Hematopoietic multipotent progenitor cell treated with erythropoietin and hydrocortisone succinate and interleukin-3 and kit ligand, for 17 days (in vitro differentiated cells): ENCODE measurements at places on chromosomes 3 and 15.
A peak's percentile ranks its signal among the peaks of the same experiment; 100 is the strongest.

DNA sequence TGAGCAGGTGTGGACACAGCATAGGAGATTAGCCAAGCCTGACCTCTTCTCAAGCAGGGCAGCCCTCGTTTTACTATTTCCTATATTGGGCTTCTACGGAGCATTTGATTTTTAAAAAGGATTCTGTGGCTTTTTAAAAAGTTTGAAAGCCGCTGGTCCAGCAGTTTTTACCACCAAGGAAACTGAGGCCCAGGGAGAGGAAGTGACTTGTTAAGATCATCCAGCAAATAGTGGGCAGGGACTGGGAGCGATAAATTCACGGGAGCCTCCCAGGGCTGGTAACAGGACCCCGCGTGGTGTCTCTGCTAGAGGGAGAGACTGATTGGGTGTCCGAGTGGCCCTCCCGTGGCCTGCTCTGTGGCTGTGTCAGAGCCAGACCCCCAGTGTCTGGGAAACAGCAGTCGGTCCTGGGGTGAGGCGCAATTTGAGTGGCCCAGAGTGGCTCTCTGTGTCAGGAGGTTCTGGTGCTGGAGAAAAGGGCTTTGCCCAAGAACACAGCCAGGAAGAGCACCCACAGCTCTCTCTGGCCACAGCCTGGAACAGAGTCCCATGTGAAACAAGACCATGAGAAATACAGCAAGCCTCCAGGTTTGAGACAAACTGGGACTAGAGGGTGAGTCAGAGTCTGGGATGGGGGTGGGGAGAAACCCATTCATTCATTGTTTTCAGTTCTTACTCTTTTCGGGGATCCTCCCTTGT lies 4.2 kb downstream of the FURIN start:
- DNase-seq, result no peak

GRCh38 chr3:58604031-58604430 lies 26.8 kb upstream of the FAM107A start:
- DNase-seq, result no peak

GRCh38 chr3:149474250-149474817 lies at the start of gene TM4SF4:
Gene TM4SF4 (plus strand): TSS chr3:149474697. CDS start chr3:149474878, 181 bp downstream.
- DNase-seq, result no peak

- no peak for DNase-seq
These were observed 24.5 kb upstream of the PLA2G4D start for GRCh38 chr15:42118650-42119445.

DNA sequence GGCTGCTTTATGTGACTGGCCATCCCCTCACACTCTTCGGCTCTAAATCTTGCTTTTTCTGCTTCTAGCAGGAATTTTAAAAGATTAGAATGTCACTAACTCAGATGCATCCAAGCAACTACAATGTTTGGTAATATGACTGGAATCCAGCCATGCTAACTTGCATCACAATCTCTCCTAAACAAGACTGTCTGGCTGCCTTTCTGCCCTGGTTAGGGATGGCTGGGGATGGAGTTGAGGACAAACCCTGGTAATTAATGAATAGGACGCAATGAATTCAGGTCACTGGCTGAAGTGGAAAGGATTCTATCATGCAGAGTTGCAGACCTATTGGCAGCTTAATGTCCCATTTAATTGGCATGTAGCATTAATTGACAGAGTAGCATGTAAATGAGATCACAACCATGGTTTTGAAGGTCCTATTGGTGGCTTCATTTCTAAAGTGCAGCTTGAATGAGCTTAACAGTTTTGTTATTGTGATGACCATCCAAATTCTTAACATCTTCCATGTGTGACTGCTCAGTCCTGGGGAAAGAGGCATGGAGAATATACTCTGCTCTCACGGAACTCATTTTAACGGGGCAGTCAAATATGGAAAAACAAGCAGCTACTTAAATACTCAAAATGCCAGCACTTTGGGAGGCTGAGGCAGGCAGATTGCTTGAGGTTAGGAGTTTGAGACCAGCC lies 21.7 kb downstream of the NMNAT3 start:
- no peak for DNase-seq

DNA sequence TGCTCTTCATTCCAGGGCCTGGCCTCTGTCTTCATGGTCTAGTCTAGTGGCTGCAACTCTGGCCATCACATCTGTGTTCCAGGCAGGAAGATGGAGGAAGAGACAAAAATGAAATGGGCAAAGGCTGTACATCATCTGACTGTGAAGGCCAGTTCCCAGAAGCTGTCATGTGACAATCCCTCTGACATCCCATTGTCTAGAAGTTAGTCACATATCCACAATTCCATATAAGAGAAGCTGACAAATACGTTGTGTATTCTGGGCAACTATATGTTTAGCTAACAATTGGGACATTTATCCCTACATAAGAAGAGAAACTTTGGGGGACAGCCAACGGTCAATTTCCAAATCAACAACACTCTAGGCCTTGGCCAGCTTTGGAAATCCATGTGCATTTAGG lies 34.5 kb upstream of the C3orf70 start:
- no peak for DNase-seq

DNA sequence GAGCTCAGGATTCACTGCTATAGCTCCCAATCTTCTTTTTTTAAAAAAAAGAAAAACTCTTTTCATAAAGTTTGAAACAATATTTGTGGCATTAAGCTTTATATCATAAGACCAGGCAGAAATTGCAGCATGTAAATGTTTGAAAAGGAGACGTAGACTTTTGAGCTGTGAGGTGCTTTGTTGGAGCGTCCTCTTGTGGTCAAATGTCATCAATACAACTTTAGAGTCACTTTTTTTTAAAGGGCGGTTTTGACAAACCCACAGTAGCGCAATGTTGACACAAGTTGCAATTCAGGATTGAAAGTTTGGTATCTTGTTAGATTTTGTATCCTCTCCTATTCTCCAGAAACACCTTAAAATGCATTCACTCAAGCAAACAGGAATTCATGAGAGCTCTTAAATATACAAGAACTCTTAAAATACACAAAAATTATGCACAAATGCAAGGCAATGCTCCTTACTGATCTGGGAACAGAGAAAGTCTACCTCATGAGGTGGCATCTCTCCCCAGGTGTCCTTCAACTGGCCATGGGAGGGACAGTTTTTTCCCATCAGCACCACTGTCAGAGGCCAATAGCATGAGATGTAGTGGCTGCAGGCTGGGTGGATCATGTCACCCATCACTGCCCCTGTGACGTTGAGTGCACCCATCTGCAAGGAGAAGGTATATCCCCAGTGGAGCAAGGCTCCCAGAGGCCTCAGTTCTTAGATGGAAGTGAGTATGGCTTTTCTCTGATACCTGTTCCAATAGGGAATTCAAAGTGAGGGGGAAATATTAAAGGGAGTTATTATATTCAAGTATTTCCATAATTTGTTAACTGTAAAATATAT lies 70.7 kb downstream of the ANXA2 start:
- DNase-seq, result peak; percentile 24

- no peak for DNase-seq
These were observed 88.9 kb upstream of the PTX3 start for GRCh38 chr3:157347577-157348303.

- no peak for DNase-seq
These were observed 37.0 kb downstream of the OPA1 start for GRCh38 chr3:193630005-193630404.

DNA sequence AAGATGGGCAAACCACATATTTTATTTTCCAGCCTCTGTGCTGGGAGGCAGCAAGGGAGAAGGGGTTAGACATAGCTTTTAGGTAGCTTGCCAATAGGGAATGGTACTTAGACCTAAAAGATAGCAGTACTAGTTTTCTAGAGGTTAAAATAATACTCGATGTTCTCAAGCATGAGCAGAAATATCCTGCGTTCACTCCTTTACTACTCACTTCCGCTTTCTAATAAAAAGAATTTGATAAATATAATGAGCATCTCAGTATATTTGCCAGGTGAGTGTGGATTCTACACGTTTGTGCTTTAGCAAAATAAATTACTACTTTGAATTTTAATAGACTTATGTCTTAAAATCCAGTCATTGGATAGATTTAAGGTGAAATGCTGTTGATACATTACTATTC lies 39.4 kb upstream of the CD47 start:
- no peak for DNase-seq

GRCh38 chr15:69554279-69554961 lies 101.8 kb downstream of the RPLP1 start:
- DNase-seq, result no peak

DNA sequence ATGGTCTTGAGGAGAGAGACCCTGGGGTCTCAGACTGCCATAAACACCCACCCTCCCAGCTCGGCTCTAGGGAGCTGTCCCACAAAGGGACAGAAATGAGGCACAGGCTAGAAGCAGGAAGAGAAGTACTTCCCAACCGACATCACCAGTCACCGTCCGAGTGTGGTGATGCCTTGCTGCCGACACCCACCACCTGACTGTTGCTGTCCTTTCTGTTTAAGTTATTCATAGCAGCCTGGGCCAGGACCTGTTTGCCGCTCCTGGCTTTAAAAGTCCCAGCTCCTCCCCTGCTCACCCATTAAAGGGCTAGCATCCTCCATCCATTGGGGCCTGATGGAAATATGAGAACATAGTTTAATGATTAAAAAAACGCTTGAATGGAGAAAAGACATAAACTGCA lies 13.2 kb upstream of the SPG11 start:
- DNase-seq, result no peak

DNA sequence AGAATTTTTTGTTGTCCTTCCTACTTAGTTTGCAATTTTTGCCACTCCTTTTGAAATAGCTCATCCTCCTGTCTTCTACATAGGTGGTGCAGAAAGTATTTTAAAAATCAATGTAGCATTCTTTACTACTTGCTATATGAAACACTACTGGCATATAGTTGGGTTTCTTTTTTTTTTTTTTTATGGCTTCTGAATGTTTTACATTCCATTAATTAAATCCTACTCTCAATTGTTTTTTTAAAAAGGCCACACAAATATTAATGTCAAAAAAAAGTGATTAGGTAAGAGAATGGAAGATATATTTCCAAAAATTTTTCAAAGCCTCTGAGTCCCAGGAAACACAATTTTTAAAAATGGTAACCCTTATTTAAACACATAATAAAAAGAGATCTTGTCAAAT lies 262.6 kb downstream of the MAGI1 start:
- no peak for DNase-seq

DNA sequence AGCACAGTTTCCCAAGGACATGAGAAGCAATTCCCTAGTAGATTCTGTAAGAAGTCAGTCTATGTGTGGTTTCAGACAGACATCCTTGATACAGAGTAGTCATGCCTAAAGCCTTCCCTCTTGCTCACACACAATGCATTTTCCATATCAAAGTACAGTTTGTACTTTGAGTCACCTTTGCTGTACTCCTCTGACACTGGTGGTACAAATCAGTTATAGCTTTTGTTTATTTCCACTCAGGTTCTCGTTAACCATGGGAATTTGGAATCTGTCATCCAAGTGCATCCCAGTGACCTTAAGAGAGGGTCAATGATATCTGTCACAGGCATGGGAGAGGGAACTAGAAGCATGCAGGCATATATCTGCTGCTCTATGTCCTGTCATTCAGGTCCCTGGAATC lies 3.6 kb upstream of the GNB4 start:
- DNase-seq, result no peak

GRCh38 chr15:36529296-36530011 lies 50.0 kb upstream of the CDIN1 start:
- DNase-seq, result no peak

GRCh38 chr3:174957081-174957480 lies 97.9 kb downstream of the NAALADL2 start:
- no peak for DNase-seq

GRCh38 chr3:54259636-54260035 lies 137.3 kb downstream of the CACNA2D3 start:
- no peak for DNase-seq

DNA sequence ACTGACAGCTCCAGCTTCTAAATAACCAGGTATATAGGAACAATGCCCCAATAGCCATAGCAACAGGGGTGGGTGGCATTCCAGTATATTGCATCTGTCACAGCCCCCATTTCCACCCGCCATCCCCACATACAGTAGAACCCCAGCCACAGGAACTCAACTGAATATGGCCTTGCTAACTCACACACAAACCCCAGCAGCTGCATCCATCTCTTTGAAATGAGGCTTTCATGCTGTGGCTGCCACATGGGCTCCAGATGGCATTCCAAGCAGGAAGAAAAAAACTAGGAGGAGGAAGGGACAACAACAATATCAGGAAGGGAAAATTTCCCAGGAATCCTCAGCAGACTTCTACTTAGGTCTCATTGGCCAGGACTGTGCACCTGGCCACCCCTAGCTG lies 54.6 kb downstream of the CCR3 start:
- no peak for DNase-seq

DNA sequence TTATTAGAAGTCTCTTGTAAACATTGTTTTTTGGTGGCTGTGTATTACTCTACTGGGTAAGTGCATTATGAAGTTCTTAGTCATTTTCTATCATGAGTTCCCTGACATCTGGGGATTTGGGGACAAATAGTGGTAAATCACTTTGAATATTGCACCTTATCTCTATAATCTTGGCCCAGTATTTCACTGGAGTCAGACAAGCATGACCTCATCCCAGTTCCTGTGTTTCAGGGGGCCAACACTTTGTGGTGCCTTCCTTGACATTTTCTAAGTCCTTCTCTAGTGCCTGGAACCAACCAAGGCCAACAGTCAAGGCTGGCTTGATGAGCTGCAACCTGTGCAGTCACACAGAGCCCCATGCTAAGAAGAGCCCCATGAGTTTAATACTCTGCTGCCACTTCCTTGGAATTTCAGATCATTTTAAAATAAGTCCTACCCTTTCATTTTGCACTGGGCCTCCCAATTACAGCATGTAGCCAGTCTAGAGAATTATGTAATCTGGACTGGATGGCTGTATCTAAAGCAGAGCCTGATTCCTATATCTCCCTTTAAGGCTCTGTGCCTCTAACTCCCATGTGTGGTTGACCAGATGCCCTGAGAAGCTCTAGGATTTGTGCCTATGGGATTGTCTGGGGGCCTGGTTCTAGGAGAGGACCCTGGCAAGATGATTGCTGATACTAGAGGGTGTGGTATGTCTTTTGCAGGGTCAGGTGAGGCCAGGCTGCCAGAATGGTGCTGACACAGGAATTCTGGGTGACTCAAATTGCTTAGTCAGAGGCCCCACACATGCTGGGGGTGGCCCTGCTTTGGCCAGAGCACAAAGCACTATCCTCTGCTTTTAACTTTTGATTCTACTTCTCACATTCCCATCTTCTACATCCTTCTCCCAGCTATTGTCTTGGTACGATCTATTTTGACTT lies 319.6 kb upstream of the TBC1D5 start:
- no peak for DNase-seq

DNA sequence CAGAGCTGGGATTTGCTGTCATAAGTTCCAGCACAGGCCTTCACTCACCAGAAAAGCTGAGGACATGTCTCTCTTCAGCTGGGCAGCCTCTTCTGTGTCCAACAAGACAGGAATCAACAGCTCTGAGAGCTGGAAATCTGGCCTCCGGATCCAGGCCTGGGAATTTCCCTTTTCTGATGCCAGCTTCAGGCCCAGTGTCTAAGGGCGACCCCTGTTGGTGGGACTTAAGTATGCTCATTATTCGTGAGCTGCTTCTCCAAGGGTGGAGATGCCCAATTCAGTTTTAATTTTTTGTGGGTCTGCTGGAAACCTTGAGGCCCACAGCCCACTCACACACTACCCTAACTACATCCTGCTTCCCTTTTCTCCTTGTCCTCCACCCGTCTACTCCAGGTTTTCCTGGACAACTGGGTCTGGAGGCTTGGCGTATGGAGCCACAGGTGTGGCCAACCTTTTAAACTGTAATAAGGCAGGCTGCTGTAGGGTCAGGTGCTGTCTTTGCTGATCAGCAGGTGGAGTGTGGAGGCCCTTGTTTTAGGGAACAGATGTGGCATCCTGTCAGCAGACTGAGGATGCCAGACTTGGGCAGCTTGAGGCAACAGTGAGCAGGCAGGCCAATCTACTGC lies 2.6 kb upstream of the CEMIP start:
- DNase-seq, result peak; percentile 40

- DNase-seq, result no peak
These were observed 70.2 kb upstream of the DGKG start for GRCh38 chr3:186432189-186432588.

GRCh38 chr3:189557824-189558223 lies 73.4 kb upstream of the TP63 start:
- no peak for DNase-seq
